Stimulated activated CD8-positive, alpha-beta memory T cell treated with anti-CD3 and anti-CD28 coated beads, Interleukin-4, amount 100 ng/mL, for 1 hour (primary cell): ENCODE measurements at places on chromosomes 11 and 22.

DNA sequence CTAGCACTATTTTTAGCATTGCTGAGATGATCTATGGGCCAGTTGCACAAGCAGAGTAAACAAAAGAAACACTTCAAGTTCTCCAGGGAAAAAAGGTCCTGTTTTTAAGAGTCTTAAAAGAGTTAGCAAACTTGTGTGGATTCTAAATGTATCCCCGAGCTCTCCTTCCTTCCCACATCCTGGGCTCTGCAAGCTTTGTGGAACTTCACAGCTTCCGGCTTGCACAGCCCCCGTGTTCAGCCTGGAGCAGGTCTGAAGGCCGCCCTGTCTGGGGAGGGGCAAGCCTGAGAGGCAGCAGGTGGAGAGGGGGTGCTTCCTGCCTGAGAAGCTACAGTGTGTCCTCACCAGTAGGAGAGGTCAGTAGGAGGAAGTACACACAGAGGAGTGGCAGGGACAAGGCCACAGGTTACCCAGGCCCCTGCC, 35.1 kb upstream of the SUSD2 start:
- no peak for DNase-seq

DNA sequence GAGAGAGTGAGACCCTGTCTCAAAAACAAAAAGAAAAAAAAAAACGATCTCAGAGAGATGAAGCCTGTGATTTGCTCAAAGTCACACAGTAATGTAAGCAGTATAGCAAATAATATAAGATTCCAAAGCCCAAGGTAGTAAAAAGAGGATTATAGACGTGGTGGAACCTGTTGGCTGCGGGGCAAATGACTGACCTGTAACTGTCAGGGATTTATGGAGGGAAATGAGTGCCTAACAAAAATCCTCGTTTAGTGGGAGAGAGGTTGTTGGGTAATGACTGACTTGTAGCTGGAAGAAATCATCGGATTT, 723 bp upstream of the CLP1 start:
- no peak for DNase-seq

DNA sequence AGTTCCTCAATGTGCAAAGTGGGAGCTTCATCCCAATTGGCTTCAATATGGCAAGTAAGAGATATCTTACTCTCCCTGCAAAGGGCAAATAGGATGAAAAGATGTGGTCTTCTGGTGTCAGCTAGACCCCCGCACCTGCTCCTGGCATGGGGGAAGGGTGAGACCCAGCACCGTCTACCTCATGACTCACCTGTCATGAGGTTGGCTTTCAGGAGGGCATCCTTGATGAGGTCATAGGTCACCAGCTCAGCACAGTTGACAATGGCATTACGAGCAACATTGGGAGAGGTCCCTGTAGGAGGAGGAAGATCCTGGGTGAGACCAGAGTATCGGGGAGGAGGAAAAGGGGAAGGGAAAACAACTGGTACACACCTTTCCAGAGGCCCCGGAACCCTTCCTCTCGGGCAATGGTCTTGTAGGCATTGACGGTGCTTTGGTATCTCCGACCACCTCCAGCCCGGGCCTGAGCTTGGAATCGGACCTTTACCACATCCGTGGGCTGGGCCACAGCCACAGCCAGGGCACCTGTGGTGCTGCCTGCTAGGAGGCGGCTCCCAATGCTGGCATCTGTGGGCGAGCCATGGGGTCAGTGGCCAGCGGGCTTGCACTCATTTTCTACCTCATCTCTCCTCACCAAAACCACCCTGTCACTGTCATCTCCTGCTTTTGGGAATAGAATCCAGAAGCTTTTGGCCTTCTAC, 6.0 kb downstream of the UCP2 start:
- DNase-seq: no peak

GRCh38 chr11:79165908-79166307, 274.9 kb downstream of the TENM4 start:
- no peak for DNase-seq

GRCh38 chr11:63608353-63609345, 5.6 kb downstream of the PLAAT3 start:
- DNase-seq: no peak

GRCh38 chr22:38327805-38328204, 10.6 kb upstream of the CSNK1E start:
- no peak for DNase-seq

DNA sequence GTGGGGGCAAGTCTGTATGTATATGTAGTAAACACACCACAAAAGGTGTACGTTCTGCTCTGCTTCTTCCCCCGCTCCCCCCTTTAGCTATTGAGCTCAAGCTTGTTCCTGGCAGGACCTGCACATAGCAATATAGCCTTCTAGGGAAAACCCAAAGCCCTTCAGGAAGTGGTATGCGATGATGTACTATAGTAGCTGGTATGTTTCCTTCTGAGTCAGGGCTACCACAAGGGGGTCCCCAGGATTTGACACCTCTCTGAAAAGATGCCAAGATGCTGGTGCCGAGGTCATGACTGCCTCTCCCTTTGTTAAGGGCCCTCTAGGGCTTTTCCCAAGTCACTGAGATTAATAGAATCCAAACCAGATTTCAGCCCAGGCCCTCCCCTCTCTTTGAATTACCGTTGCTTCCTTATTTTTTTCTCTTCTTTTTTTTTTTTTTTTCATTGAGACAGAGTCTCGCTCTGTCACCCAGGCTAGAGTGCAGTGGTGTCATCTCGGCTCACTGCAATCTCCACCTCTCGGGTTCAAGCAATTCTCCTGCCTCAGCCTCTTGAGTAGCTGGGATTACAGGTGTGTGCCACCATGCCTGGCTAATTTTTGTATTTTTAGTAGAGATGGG, 268.4 kb downstream of the ETS1 start:
- DNase-seq: no peak

GRCh38 chr11:114318361-114318760, 22.2 kb downstream of the NNMT start:
- DNase-seq: no peak

DNA sequence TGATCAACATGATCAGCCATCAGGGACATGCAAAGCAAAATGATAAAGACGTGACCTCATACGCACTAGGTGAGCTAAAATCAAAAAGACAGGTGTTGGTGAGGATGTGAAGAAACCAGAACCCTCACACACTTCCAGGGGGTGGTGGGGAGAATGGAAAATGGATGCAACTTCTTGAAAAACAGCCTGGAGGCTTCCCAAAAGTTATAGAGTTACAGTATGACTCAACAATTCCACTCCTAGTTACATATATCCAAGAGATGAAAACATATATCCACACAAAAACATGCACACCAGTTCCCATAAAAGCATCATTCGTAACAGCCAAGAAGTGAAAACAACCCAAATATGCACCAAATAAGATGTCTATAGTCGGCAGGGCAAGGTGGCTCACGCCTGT, 42.1 kb upstream of the APLNR start:
- no peak for DNase-seq

GRCh38 chr11:71305041-71305440, 52.7 kb upstream of the SHANK2 start:
- DNase-seq: no peak

DNA sequence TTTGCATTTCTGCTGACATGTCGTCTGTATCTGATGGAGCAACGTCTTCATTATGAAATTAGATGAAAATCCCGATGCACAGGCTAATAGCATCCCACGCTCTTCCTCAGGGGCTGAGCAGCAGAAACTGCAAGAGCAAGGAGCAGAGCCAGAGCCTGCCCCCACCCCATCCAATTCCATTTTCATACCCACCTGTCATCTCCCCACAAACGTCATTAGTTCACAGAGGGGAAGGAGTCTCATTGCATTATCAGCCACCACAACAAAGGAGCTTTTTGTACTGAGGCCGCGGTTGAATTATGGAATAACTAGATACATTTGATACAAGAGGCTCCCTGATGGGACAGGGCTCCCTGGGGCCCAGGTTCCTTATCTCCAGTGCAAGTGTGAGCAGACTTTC, 515.0 kb downstream of the NTM start:
- DNase-seq: no peak

DNA sequence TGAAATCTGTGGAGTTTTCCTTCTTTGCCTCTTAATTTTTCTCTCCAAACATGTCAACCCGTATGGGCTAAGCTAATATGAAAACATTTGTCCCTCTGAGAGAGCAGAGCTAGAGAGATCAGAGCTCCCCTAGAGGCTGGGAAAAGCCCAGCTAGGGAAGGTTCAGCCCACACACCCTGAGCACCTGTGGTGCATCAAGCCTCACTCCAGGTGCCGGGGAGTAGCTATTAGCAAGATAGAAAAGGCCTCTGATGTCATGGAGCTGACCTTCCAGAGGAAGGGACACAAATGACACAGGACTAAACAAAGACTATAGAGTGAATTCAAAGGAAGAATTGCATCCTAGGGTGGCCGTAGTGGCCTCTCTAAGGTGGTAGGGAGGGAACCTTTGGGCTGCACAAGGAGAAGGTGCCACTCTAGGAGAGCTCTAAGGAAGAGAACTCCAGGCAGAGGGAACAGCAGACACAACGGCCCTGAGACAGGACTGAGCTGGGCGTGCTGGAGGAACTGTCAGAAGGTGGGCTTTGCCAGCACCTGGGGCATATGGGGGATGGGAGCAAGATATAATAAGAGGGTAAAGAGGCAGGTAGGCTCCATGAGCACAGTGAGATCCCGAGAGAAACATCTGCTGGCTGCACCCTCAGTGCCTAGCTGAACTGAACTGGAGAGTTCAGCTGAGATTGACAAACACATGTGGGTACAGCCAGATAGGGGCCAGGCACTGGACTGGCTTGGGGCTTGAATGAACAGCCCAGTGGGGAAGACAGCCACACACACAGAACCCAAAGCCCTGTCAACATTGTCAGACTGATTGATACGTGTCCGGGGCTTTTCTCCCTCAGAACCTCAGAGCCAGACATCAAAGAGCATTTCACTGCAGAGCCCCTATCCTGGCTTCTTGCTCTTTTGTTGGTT, 65.5 kb upstream of the DRD2 start:
- no peak for DNase-seq

- no peak for DNase-seq
These were observed 11.8 kb upstream of the FXYD2 start for GRCh38 chr11:117836077-117836960.

- no peak for DNase-seq
These were observed 28.3 kb upstream of the UPB1 start for GRCh38 chr22:24466716-24467328.

GRCh38 chr11:9020916-9021315, 17.1 kb upstream of the NRIP3 start:
- DNase-seq: no peak

DNA sequence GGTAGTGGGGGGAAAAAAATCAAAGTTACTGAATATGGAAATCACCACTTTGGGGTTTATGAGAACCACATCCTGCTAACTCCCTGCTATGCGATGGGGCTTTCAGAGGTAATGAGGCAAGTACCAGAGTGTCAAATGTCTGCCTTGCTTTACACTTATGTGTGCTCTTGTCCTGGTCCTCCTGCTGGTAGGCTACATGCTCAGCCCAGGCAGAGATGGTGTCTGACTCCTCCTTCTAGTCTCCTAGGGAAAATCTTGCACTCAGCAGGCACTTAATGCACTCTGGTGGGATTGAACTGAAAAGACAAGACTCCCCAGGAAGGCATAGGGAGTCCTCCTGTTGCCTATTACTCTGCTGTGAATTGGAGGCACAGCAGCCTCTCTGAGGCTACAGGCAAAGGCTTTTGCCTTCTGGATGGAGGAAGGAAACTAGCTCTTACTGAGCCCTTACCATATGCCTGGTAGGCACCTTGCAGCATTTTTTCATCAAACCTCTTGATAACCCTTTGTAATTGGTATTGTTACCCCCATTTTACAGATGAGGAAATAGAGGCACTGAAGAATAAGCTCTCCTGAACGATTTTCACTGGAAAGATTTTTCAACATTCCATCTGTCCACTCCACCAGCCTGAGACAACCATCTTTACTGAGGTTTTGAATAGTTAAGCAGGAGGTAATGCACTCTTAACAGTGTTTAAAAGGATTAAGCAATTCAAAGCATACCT, 132.1 kb upstream of the PAX6 start:
- no peak for DNase-seq

DNA sequence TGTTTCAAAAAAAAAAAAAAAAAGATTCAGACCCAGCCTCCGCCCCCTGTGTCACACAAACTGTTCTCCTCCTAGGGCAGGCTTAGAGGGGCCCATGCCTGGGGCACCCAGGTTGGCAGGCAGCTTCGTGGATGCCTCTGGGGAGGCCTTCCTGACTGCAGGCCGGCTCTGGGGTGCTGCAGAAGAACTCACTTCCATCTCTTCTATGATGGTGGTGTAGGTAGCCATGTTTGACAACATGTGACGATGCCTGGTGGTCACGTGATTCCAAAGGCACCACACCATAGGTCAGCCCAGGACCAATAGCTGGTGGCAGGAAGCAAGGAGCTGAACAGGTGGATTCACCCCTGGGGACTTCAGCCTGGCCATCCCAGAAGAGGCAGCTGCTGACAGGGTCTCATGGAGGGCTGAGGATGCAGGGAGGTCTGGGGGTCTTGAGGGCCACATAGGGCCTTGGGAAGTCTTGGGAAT, 24.1 kb upstream of the CELSR1 start:
- no peak for DNase-seq

DNA sequence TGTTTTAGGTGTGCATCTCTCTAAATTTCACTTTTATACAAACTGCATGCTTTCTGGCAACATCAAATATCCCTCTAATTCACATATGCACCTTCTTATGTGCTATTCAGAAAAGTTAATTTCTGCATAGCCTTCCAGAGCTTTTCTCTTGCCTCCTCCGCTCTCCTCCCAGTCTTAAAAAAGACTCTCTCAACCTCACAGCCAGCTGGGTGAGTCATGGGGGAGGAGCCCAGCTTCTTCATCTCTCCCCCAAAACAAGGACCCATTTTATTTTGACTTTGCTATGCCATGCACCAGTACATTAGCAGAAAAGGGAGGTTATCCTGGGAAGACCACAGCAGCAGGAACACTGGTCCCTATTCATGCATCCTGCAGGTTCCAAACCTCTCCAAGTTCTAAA, 234.4 kb downstream of the KCNA4 start:
- DNase-seq: no peak

DNA sequence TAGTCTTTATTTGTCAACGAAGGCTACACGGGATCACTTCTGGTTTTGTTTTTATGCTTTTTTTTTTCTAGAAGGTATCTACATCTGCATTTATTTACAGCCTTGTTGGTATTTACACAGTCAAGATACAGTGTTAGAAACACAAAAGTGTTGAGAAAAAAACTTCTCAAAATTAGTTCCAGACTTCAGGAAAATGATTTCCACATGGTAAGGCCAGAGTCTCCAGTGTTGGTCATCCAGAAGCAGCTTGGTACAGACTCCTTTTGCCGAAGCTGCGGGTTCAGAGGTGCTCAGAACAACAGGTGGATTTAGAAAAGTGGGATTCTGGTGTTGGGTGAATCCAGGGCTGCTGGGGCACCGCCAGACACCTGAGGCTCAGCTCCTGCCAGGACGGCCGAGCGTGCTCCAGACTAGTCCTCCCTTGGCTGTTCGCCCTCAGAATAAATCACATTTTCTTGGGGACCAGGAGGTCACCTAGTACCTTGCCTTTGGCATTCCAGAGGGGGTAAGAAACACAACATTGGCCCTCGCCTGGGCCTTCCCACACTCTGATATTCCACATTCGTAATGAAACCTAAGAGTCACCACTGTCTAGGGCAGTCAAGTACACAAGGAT, 78.7 kb upstream of the NARS2 start:
- no peak for DNase-seq
